ENCODE measurements at places on chromosomes 12 and 14. TPM values are rescaled to one million over a fixed set of nuclear protein-coding genes. Genes with fewer than 3 reads are reported as not detected.

Gene POU6F1
- 0.92 TPM for polyA plus RNA-seq

Gene AKAP5
- 1.9 TPM for polyA plus RNA-seq

Gene PLA2G1B
- not detected for polyA plus RNA-seq

Gene ASB2
- polyA plus RNA-seq = 0.16 TPM

Gene CLEC2A
- not detected for polyA plus RNA-seq

- no peak for DNase-seq
Measured at GRCh38 chr12:103875666-103876065, 34.6 kb upstream of the NT5DC3 start.

DNA sequence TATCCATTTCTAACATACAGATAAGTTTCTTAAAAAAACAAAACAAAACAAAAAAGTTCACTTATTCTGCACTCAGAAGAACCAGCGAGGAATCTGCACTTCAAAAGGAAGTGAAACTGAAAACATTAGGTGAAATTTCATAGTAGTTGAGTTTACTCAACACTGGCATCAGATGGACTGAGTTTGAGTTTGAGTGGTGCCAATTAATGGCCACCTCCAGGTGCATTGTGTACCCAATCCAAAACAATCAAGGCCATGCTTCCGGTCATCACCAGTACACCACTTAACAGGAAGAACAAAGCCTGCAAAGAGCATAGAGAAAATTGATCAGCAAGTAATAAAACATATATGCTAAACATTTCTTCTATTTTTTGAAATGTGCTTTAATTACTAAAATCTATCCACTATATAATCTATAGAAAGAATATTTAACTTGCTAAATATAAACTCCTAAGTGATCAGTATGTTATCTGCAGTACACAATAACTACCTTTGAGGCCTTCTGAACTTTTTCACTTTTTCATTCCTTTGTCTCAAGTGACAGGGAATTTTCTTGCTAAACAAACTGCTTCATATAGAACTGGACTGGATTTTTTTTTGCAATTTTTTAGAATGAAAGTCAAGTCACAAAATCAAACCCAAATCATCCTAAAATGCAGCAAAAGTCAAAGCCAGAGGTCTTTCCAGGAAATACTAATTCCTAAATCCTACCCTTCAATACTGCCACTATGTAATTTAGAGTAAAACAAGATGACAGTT, 11.5 kb downstream of the SLC38A2 start:
- DNase-seq = no peak

DNA sequence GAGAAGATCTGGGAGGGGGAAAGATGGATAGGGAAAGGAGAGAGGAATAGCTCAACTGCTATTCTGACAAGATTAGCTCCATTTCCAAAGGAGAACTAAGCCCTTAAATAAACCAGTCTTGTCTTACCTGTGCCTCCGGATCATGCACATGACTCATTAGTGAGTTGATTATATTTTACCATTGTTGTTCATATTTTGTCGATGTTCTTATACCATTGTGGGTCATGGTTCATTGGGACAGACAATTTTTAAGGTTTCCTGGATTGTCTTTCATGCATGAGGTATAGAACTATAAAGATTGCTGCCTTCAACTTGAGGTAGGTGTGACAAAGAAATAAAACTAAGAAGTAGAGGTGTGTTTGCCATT, 243.0 kb upstream of the ATP2B1 start:
- no peak for DNase-seq

DNA sequence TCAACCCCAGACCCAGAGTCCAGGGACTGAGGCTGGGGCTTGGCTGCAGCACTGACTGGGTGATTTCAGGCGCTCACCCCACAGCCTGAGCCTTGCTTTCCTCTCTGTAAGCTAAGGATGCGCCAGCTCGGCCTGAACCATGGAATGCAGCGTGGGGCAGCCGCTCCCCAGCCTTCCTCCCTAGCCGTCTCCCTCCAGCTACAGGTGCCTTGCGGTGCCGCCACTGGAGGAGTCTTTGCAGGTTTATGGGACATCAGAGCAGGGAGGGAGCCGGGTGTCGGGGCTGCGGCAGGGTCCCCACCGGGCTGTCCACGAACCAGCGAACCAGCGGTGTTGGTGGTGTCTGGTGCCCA, 19.4 kb downstream of the PPP2R5C start:
- no peak for DNase-seq

DNA sequence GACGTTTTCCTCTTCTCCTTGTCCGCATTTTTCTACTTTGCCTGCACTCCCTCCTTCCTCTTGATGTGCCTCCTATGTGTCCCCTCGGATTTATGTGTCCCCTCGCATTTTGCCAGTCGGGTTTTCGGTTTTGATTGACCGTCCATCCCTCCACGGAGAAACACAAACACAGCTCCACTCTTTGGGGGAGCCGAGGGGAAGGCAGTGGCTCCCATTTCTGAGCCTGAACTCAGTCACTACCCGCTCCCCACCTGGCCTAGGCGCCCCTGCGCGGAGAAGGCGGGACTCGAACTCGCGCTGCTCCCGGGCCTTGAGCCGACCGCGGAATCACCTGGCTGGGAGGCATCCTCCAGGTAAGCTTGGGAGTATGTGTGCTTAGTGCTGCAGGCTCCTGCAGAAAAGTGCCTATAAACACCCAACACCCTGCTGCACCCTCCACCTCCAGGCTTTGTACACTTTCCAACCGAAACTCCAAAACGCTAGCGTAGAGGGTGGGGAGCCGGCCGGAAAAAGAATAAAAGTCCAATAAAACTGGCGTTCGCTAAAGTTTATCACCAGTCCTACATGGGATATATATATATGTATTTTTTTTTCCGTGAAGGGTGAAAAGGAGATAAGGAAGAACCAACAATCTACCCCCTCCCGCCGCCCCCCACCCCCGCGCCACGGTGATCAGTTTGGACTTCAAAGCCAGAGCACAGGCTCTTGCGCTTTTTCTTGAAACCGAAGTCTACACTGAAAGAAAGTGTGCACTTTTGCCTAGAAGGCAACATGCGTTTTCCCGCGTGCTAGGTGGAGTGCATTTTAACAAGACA, 3.3 kb upstream of the CCND2 start:
- DNase-seq = no peak

- no peak for DNase-seq
Measured at GRCh38 chr14:26851793-26852192, 254.0 kb upstream of the NOVA1 start.

GRCh38 chr12:54560374-54560858, 11.0 kb downstream of the PDE1B start:
- peak; percentile 80 for DNase-seq

DNA sequence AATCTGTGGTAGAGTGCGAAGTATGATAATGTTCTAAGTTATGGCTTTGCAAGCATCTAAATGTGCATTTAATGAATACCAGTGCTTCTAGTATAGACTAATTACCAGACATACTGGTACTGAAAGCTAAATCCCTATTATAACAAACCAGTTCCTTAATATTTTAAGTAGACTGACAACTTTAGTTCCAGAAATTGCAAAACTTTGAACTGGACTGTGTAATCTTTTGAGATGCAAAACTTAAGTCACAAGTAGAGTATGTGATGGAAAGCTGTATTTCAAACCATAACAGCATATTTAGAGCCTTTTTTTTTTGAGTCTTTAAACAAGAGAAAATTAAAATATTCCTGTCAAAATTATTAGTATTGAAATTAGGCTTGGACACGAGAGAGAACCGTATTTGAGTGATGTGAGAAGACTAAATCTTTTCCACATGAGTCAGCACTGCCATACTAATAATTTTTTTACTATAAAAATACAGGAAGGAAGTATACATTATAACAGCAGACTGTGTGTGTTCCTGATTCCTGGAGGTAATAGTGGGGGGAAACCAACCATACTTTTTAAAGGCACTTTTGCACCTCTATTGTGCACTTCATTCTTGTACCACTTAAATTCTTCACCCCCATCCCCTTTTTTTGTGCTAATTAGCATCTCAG, 45.5 kb downstream of the PPM1A start:
- DNase-seq = no peak

Data from A549 (cell line).